ENCODE measurements at places on chromosomes 4 and X. TPM values are rescaled to one million over a fixed set of nuclear protein-coding genes. Genes with fewer than 3 reads are reported as not detected.

HMGN5 gene
- total RNA-seq, result 1.2 TPM

SERPINA7 gene
- total RNA-seq, result not detected

SPANXA1 gene
- not detected for total RNA-seq

TRIM60 gene
- total RNA-seq, result not detected

MAGEE1 gene
- total RNA-seq, result 3.6 TPM

LRAT gene
- total RNA-seq, result not detected

NSG1 gene
- 16.3 TPM for total RNA-seq

PDCL2 gene
- not detected for total RNA-seq

CLOCK gene
- total RNA-seq, result 13.3 TPM

C4orf51 gene
- not detected for total RNA-seq

FAM47C gene
- total RNA-seq, result not detected

MAGEA11 gene
- total RNA-seq, result not detected

FAM149A gene
- 0.46 TPM for total RNA-seq

ARSD gene
- 1.6 TPM for total RNA-seq

ARX gene
- not detected for total RNA-seq

RAB33B gene
- 5.6 TPM for total RNA-seq

DNA sequence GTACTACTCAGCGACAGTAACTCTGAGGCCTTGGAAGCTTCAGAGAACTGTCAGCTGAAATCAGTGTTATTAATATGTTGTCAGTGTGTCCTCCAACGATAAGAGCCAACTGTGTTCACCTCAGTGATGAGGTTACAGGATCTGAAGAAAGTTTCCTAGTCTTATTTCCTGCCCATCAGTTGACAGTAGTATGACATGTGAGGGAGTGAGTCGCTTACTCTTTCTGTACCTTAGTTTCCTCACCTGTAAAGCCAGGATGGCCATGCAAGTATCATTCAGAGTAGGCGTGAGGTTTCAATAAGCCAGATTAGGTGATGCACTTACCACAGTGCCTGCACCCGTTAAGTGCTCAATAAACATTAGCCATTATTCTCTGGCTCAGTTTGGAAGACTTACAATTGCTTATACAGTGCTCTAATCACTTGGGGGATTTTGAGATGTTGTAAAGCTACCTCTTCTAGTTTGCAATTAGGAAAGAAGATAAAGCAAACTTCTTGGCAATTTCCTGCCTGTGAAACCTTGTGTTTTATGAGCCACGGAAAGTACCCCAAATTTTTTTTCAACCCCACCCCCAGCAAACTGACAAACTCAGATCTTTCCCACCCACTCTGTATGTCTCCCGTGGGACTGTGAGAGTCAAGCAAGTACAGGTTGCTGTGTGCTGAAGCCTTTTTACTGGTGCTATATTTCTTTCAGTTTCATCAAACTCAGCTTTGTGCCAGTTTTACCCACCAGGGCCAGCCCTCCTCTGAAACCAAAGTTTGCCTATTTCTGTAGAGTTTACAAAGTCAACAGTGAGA lies 62.2 kb downstream of the ANXA3 start:
- peaks cover 32% of the 10 kb centered on the region for H3K4me1 ChIP-seq
- H3K27me3 ChIP-seq, result no peaks in the 10 kb centered on the region
- DNase-seq, result no peak
- H3K4me3 ChIP-seq, result no peak overlapping the region

DNA sequence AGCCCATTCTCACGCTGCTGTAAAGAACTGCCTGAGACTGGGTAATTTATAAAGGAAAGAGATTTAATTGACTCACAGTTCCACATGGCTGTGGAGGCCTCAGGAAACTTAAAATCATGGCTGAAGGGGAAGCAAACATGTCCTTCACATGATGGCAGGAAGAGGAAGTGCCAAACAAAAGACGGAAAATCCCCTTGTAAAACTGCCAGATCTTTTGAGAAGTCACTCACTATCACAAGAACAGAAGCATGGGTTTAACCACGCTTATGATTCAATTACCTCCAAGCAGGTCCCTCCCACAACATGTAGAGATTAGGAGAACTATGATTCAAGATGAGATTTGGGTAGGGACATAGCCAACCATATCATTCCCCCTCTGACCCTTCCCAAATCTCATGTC lies 335.5 kb downstream of the IL15 start:
- no peak overlapping the region for H3K27ac ChIP-seq
- H3K4me1 ChIP-seq, result no peaks in the 10 kb centered on the region
- no peak for DNase-seq

DNA sequence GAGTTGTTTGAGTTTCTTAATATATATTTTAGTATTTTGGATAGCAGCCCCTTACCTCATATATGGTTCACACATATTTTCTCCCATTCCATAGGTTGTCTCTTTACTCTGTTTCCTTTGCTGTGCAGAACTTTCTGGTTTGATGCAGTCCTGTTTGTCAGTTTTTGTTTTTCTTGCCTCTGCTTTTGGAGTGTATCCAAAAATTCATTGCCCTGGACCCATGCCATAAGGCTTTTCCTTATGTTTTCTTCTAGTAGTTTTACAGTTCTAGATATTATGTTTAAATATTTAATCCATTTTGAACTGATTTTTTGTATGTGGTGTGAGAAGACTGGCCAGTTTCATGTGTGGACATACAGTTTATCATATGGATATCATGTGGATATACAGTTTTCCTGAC lies 58.5 kb upstream of the NUDT6 start:
- H3K4me3 ChIP-seq, result no peak overlapping the region
- H3K36me3 ChIP-seq, result no peaks in the 10 kb centered on the region
- H3K4me1 ChIP-seq, result no peaks in the 10 kb centered on the region
- no peak for DNase-seq
- no peak overlapping the region for H3K27ac ChIP-seq

DNA sequence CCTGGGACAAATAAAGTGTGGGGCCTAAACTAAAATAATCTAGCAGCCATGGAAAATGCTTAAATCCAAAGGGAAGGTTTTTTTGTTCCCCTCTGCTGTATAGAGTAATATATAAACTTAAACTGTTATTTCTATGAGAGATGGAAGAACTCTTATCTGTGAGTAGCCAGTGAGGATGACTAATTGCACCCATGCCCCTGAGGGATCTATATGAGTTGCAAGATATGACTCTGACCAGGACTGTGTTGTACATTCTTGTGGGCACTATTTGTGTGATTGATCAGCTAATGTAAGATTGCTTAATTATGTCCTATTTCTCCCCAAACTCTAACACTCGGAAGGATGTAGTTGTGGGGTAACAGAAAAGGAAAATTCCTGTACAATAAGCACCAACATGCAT lies 35.2 kb upstream of the AMBN start:
- H3K4me1 ChIP-seq, result no peaks in the 10 kb centered on the region
- no peak overlapping the region for H3K27ac ChIP-seq
- no peaks in the 10 kb centered on the region for H3K27me3 ChIP-seq
- H3K36me3 ChIP-seq, result no peaks in the 10 kb centered on the region
- no peak for DNase-seq
- H3K4me3 ChIP-seq, result no peak overlapping the region

- no peak for DNase-seq
- H3K4me1 ChIP-seq, result no peaks in the 10 kb centered on the region
- H3K27me3 ChIP-seq, result no peaks in the 10 kb centered on the region
Measured at GRCh38 chr4:84150177-84150576, 348.9 kb downstream of the NKX6-1 start.

DNA sequence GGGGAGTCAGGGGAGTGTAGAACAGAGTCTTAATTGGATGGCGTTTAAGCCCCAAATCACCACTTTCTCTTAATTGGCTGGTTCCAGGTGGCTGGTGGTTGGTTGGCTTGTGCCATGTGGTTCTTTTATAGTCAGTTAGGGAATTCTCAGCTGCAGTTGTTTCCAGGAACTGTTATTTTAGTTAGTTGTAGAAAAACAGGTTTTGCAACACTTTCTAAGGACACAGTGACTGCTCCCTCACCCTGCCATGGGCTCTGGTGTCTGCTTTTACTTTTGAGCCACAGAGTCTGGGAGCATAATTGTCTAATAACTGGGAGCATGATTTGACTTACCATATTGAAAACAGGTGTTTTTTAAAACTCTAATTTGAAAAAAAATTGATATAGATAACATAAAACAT lies 75.8 kb upstream of the PCDH18 start:
- H3K27ac ChIP-seq, result no peak overlapping the region
- H3K4me3 ChIP-seq, result no peak overlapping the region
- no peaks in the 10 kb centered on the region for H3K27me3 ChIP-seq
- no peak for DNase-seq
- H3K36me3 ChIP-seq, result no peaks in the 10 kb centered on the region

- no peak for DNase-seq
- H3K27ac ChIP-seq, result no peak overlapping the region
- peaks cover 4% of the 10 kb centered on the region for H3K4me1 ChIP-seq
- H3K27me3 ChIP-seq, result no peaks in the 10 kb centered on the region
Measured at GRCh38 chr4:99861120-99861905, 32.9 kb downstream of the LAMTOR3 start.

GRCh38 chr4:38734911-38735310 lies 47.9 kb downstream of the TLR10 start:
- peaks cover 10% of the 10 kb centered on the region for H3K4me1 ChIP-seq
- no peak overlapping the region for H3K4me3 ChIP-seq
- no peaks in the 10 kb centered on the region for H3K36me3 ChIP-seq
- H3K27ac ChIP-seq, result no peak overlapping the region
- H3K27me3 ChIP-seq, result no peaks in the 10 kb centered on the region

DNA sequence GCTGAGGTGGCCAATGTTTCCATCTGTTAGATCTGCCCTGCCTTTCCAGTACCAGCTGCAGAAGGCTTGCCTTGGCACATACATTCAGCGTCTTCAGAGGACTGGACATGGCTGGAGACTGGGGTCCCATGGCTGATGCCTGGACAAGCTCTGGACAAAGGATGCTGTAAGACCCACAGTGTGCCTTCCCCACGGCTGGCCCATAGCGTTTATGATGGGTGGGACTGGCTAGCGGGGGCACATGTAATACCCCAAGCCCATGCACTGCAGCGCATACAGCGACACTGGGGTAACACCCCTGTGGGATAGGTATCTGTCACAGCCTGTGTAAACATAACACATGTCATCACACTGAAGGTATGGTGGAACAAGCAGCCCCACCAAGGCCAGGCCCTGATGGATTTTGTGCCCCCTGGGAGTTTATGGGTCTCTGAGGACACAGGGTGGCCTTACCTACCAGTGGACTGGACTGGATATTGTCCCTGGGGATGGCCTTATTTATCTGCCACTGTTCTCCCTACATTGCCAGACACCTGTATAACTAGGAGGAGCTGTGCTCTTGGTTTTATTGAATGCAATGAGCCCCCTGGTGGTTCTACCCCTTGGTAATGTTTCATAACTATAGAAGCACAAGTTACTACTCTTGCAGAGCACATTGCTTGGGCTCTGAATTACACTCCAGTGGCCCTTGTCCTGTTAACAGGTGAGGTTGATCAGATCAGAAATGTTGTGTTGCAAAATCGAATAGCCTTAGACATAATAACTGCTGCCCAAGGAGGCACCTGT lies 34.3 kb upstream of the TACR3 start:
- H3K27me3 ChIP-seq, result no peaks in the 10 kb centered on the region
- H3K27ac ChIP-seq, result no peak overlapping the region
- H3K4me1 ChIP-seq, result no peaks in the 10 kb centered on the region
- H3K36me3 ChIP-seq, result no peaks in the 10 kb centered on the region
- no peak for DNase-seq
- H3K4me3 ChIP-seq, result no peak overlapping the region

- no peak for DNase-seq
- no peaks in the 10 kb centered on the region for H3K4me1 ChIP-seq
- H3K27me3 ChIP-seq, result no peaks in the 10 kb centered on the region
- H3K4me3 ChIP-seq, result no peak overlapping the region
Measured at GRCh38 chr4:48296365-48296764, 26.7 kb upstream of the TEC start.

GRCh38 chr4:153622093-153622492 lies 62.0 kb upstream of the TLR2 start:
- no peak for DNase-seq
- H3K4me1 ChIP-seq, result no peaks in the 10 kb centered on the region
- no peak overlapping the region for H3K4me3 ChIP-seq
- H3K36me3 ChIP-seq, result peaks cover 76% of the 10 kb centered on the region
- H3K27me3 ChIP-seq, result no peaks in the 10 kb centered on the region

DNA sequence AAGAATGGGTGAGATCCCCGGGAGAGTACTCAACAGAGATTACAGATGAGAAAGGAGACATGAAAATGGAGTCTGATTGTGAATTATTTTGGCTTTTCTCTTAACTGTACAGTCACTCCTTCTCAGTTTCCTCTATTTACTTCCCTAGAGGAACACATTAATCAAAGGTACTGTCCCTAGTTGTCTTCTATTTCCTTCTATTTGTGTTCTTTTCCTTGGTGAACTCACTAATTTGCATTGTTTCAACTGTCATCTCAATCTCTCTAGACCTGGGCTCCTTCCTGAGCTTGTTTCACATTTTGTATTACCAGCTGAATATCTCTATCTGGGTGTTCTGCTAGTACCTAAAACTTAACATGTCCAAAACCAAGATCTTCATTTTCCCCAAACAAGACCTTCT lies 59.8 kb downstream of the ABCB7 start:
- H3K4me3 ChIP-seq, result no peak overlapping the region
- H3K36me3 ChIP-seq, result no peaks in the 10 kb centered on the region
- no peaks in the 10 kb centered on the region for H3K4me1 ChIP-seq
- H3K27me3 ChIP-seq, result no peaks in the 10 kb centered on the region
- no peak overlapping the region for H3K27ac ChIP-seq

GRCh38 chrX:52216541-52216940 lies 31.9 kb downstream of the MAGED4 start:
- no peak overlapping the region for H3K4me3 ChIP-seq
- no peaks in the 10 kb centered on the region for H3K27me3 ChIP-seq
- no peaks in the 10 kb centered on the region for H3K4me1 ChIP-seq
- DNase-seq, result no peak

DNA sequence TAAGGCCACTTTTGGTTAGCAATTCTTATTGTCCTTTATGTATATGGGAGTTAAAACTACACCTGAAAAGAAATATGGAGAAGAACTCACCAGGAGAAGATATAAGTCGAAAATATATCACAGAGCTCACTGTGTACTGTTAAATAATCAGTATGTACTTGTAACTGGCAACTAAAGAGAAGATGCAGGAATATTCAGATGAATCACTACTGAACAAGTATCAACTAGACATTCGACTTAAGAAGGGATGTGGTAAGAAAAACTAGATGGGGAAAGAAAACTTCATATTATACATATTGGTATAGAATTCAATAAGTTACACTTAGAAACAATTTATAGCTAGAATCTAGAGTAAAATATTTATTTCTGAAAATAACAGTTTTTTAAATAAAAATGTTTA lies 230.0 kb downstream of the CAMK2D start:
- no peaks in the 10 kb centered on the region for H3K27me3 ChIP-seq
- H3K27ac ChIP-seq, result no peak overlapping the region
- no peak for DNase-seq
- no peaks in the 10 kb centered on the region for H3K36me3 ChIP-seq
- no peaks in the 10 kb centered on the region for H3K4me1 ChIP-seq

DNA sequence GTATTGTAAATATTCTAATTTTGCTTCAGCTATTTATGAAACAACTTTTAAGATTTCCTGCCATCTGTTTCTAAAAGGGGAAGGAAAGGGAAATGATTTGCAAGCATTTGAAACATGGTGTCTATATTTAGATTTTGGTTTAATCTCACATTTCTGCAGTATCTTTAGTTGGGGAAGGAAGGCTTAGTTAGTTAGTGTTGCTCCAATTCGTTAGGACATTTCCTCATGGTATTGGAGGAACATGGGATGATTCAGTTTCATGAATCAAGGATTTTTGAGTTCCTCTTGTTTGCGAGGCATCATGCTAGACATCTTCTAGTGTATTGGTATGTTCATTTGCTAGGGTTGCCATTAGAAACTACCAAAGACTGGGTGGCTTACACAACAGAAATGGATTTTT lies 20.5 kb upstream of the TMEM192 start:
- no peaks in the 10 kb centered on the region for H3K27me3 ChIP-seq
- H3K27ac ChIP-seq, result no peak overlapping the region
- no peak overlapping the region for H3K4me3 ChIP-seq
- no peak for DNase-seq
- H3K36me3 ChIP-seq, result no peaks in the 10 kb centered on the region
- no peaks in the 10 kb centered on the region for H3K4me1 ChIP-seq

Data from CD8-positive, alpha-beta memory T cell (primary cell).